ENCODE measurements at places on chromosomes 12 and 14.

GRCh38 chr12:127239781-127240180 lies 1027.2 kb upstream of the TMEM132C start:
- no peak for DNase-seq

DNA sequence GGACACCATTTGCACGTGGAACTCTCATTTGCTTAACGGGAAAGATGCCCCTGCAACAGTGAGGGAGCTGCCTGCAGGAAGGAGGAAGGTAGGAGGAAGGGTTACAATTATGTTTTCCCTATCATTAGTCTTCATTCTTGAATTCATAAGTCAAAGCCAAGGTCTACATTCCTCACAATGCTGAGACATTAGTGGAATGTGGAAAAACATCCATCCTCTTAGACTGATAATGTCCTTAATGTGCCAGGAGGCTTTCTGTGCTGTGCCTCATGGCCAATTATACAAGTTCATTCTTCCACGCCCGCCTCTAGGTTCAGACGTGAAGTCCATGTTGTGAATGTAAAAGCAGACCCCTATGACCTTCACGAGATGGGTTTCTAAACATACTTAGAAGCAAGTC lies 1212.4 kb upstream of the TMEM132C start:
- DNase-seq = peak; percentile 38

- no peak for DNase-seq
Measured at GRCh38 chr12:123943816-123944215, 28.8 kb downstream of the CCDC92 start.

DNA sequence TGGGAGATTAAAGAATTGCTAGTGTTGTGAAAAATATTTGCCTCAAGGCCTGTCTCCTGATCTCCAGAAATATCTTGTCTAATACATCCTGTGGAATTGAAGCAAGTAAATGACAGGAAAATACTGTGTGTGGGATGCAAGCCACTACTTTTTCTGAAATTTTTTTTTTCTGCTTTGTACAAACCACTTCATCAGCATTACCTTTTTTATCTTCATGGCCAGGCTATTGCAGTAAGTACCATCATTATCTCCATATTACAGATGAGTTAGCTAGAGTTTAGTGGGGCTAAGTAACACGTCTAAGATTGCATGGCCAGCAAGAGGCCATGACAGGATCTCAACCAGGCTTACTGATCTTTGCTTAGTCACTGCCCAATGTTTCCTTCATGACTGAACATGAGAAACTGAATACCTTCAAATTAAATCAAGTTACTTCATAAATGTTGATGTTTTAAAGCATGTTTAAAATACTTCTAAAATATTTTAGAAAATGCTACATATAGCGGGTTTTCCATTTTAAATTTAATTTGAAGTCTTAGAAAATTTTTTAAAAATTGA lies 273.7 kb downstream of the SLC6A15 start:
- peak; percentile 17 for DNase-seq

GRCh38 chr14:100261621-100262020 lies 22.7 kb downstream of the YY1 start:
- DNase-seq = no peak

DNA sequence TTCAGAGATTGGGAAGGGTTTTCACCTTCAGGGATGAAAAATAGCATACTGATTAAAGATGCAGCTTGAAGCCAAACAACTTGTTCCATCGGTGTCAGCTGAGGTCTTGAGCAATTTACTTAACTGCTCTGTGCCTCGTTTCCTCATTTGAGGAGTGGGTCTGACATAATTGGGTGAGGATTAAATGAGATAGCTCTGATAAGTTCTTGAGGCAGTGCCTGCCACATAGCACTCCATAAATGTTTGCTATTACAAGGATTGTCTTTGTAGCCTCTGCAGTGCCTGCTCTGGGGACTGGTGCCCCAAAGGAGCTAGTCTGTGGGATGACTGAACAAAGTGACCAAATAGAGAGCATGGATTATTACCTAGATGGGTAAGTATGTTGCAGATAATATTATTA lies 50.6 kb downstream of the ATP23 start:
- DNase-seq = no peak

DNA sequence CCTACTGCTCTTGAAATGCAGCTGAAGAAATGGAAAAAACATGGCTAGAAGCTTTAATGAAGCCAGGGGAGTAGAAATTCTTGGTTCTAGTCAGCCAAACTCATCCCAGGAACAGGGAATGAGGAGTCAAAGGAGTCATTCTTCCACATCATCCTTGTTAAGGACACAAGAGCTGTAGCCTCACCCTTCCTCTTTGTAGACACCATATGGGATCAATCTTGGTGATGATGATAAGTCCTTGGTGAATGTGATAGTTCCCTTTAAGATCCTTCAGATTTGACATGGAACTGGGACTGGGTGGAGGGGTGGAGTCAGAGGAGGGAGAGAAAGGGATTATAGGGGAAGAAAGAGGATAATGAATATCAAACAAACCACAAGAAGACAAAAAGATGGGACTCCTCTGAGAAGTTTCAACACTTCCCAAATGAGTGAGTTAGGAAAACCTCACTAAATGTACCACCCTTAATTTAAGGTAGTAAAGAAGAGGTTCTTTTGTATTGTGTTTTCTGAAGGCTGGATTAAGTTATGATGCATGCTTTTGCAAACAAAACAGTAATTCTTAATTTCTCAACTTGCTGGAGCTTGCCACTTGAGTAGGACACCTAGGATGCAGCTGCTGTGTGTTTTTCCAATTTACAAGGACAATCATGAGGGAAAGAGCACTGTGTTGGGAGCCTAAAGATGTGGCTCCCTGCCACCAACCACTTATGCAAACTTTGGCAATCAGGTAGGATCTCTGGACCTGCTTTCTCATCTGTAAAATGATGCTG lies 104.0 kb downstream of the WIF1 start:
- DNase-seq = no peak

DNA sequence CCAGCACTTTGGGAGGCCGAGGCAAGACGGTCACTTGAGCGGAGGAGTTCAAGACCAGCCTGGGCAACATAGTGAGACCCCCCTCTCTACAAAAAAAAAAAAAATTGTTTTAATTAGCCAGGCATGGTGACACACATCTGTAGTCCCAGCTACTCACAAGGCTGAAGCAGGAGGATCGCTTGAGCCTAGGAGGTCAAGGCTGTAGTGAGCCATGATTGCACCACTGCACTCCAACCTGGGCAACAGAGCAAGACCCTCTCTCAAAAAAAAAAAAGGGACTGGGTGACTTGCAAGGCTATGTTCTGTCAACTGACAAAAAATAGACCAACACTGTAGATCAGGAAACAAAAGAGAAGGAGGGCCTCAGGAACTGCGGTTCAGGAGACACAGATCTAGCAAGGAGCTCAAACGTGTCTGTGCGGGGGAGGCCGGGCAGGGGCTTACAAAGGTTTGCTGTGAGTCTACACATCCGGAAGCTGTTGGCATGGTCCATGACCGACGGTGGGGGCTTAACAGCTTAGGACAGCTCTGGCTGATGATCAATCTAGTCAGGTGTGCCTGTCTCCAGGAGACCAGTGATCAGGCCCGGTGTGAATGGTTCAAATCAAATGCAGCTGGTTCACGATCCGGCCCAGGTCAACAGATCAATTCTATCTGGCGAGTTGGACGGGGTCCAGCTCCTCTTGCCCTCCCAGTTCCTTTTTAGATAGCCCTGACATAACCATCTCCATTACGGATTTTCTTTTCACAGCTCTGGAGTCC lies 31.7 kb upstream of the INF2 start:
- no peak for DNase-seq

All from brain microvascular endothelial cell (primary cell).